LoVo (cell line): ENCODE measurements at places on chromosomes 4 and X.

- no peak for DNase-seq
Observed at GRCh38 chrX:135556055-135556454, 35.6 kb downstream of the INTS6L start.

DNA sequence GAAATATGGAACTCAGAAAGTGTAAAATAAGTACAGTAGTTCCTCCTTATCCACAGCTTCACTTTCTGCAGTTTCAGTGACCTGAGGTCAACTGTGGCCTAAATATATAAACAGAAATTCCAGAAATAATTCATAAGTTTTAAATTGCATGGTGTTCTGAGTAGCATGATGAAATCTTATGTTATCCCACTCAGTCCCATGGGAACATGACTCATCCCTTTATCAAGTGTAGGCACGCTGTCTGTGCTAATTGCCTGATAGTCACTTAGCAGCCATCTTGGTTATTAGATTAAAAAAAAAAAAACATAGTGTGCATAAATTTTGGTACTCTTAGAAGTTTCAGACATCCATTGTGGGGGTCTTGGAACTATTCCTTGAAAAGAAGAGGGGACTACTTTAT lies 983.4 kb upstream of the ADGRL3 start:
- DNase-seq: no peak

GRCh38 chrX:63363788-63364187 lies 12.7 kb upstream of the SPIN4 start:
- no peak for DNase-seq

- DNase-seq: no peak
Observed at GRCh38 chr4:163165217-163166017, 1.3 kb downstream of the NAF1 start.

DNA sequence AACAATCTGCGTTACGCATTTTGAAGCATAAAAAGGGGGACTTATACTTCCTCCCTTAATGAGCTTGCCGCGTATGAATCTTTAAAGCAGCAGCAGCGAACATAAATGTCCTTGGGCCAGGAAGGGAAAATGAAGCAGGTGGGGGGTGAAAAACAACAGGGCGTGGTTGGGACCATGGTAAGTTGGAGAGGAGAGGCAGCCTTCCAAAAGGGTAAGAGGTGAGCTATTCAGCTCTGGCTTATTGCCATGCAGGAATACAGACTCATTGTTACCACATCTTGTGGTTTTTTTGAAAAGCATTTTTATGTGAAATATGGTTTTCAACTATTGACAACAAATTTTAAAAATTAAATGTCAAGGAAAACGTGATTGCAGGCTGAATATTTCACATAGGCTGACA lies 710.7 kb upstream of the FAM241A start:
- DNase-seq: peak; percentile 45

- DNase-seq: no peak
Observed at GRCh38 chr4:140078366-140078765, 75.6 kb downstream of the MAML3 start.
